ENCODE measurements at places on chromosomes 3 and 15. TPM values are rescaled to one million over a fixed set of nuclear protein-coding genes. Genes with fewer than 3 reads are reported as not detected.

SMCO1 gene
- not detected for total RNA-seq

DNA sequence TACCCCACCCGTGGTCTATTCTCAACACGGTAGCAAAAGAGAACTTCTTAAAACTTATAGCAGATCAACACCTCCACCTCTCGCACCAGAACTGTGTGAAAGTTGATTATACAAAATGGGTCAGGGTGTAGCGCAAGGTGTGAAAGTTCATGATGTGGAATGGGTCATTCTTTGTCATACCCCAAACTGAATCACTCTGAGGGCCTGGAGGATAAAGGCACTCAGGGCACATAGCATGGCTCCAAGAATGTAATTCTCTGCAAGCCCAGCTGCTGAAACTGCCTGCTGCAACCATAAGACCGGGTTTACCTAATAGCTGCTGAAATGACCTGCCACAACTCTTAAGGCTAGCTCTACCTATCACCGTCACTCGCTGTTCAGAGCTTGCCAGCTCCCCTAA, 70.0 kb downstream of the FOXP1 start:
- no peak overlapping the region for H3K4me3 ChIP-seq
- no peaks in the 10 kb centered on the region for H3K36me3 ChIP-seq
- DNase-seq: no peak
- H3K4me1 ChIP-seq: peaks cover 11% of the 10 kb centered on the region
- no peaks in the 10 kb centered on the region for H3K27me3 ChIP-seq

GRCh38 chr15:73346735-73347312, 21.9 kb downstream of the HCN4 start:
- DNase-seq: no peak
- H3K4me3 ChIP-seq: no peak overlapping the region

CHL1 gene
- not detected for total RNA-seq

DNA sequence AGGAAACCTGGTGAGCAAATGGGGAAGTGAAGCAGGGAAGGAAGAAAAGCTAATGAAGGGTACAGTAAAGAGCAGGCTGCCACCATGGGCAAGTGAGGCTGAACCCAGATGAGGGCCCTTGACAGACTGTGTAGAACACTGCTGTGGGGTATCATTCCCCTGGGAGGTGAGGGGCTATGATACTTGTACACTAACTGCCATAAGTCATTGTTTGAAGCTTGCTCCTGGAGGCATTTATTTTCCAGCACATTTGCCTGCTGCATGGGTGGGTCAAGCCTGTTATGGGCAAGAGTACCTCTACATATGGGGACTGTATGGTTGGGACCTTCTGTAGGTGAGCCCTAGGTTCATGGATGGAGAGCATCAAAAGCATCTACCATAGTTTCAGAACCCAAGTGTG, 57.4 kb downstream of the POMGNT2 start:
- H3K27me3 ChIP-seq: no peaks in the 10 kb centered on the region
- H3K36me3 ChIP-seq: no peaks in the 10 kb centered on the region
- no peaks in the 10 kb centered on the region for H3K4me1 ChIP-seq

- no peak for DNase-seq
- H3K27me3 ChIP-seq: no peaks in the 10 kb centered on the region
- H3K27ac ChIP-seq: no peak overlapping the region
- no peaks in the 10 kb centered on the region for H3K4me1 ChIP-seq
Measured at GRCh38 chr3:57783186-57784088, 27.3 kb downstream of the SLMAP start.

PBRM1 gene
- total RNA-seq: 39.3 TPM

- H3K27ac ChIP-seq: no peak overlapping the region
- peaks cover 66% of the 10 kb centered on the region for H3K36me3 ChIP-seq
- H3K4me1 ChIP-seq: peaks cover 4% of the 10 kb centered on the region
- no peak overlapping the region for H3K4me3 ChIP-seq
Measured at GRCh38 chr3:194654443-194654842, 17.5 kb downstream of the LSG1 start.

FBXO40 gene
- total RNA-seq: not detected

- no peaks in the 10 kb centered on the region for H3K4me1 ChIP-seq
- no peaks in the 10 kb centered on the region for H3K27me3 ChIP-seq
- no peaks in the 10 kb centered on the region for H3K36me3 ChIP-seq
Measured at GRCh38 chr15:39028069-39028468, 463.5 kb upstream of the RASGRP1 start.

DNA sequence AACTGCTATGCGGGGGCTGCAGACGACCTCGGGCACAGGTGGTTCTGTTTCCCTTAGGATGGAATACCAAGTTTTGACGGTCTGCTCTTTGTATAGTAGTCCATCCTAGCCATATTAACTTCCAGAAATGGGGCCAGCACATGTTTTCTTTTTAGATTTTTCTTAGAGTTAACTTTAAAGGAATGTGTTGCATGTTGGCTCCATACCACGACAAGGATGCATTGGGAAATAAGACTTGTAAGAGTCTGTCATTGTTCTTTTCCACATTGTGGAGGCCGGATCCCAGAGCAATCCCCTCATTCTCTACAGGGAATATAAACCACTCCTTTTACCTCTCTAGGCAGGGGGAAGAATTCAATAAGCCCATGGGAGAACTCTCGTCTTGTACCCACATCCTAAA, 87.1 kb upstream of the PLSCR4 start:
- H3K27ac ChIP-seq: no peak overlapping the region
- no peaks in the 10 kb centered on the region for H3K27me3 ChIP-seq
- H3K4me1 ChIP-seq: no peaks in the 10 kb centered on the region
- H3K4me3 ChIP-seq: no peak overlapping the region
- no peak for DNase-seq
- no peaks in the 10 kb centered on the region for H3K36me3 ChIP-seq

DNA sequence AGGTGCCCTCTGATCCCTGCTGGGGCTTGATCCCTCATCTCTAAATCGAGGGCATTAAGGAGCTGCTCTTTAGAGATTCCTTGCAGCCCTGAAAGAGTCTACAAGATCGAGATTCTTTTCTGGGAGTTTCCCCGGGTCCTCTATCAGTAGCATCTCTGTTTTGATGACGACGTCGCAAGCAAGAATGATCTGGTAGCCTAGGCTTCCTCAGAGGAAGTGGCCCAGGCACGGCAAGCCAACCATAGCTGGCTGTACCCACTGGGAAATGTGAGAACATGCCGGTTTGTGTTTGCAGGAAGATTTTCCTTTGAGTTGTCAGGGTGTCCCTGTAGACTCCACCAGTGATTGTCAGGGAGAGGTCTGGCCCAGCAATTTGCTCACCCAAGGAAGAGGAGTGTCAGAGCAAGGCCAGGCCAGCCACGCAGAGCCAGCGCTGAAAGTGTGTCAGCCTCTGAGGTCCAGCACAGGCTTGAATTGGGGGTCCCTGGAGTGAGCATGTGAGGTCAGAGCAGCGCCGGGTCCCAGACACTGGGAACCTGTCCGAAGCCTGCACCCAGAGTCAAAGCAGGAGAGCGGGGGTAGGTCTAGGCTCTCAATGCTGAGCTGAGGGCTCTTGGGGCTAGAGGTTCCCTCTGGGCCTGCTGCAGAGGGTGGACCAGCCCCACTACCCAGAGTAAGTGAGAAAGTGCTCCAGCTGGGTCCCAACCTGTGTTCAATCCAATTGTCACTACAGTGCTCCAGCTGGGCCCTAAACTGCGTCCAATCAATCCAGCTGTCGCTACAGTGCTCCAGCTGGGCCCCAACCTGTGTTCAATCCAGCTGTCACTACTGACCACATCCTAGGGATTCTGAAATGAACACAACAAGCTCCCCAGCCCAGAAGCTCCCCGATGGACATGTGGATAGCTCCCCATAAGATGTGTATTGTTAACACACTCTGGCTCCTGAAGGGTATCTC, 95.7 kb downstream of the CHDH start:
- no peaks in the 10 kb centered on the region for H3K36me3 ChIP-seq
- no peak overlapping the region for H3K27ac ChIP-seq
- no peak for DNase-seq
- no peaks in the 10 kb centered on the region for H3K27me3 ChIP-seq
- no peak overlapping the region for H3K4me3 ChIP-seq

PTX3 gene
- total RNA-seq: 10.5 TPM

PLA2G4E gene
- total RNA-seq: not detected

DNA sequence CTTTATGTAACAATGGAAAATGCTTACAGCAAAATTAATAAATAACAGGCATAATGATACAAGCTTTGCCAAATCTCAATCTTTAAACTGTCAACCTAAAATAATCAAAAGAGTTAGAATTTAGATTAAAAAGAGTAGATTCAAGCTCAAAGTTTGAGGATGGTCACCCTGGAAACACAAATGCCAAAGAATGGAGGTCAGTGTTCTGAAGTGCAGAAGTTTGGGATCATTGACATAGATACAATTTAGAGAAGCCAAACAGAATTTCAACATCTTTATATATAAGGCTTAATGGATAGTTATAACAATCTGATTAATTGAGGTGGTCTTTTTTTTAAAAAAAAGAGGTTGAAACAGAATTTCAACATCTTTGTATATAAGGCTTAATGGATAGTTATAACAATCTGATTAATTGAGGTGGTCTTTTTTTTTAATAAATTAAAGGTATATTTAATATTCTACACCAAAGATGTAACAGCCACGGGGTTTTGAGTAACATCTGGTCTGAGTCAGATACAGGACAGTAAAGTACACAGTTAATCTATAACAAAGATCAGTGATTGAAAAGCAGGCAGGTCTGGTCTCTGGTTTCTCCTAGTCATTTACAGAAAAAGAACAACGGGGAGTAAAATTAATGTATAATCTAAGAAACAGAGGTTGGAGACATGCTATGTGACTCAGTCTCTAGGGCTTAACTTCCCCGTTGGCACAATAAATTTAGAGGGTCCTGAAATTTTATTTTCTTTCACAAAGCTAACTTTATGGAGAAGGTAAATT, 490.7 kb downstream of the GBE1 start:
- no peak overlapping the region for H3K27ac ChIP-seq
- no peak for DNase-seq
- no peaks in the 10 kb centered on the region for H3K36me3 ChIP-seq
- H3K27me3 ChIP-seq: no peaks in the 10 kb centered on the region
- H3K4me1 ChIP-seq: no peaks in the 10 kb centered on the region

CMTM8 gene
- not detected for total RNA-seq

ADAMTS17 gene
- total RNA-seq: 0.50 TPM

DNA sequence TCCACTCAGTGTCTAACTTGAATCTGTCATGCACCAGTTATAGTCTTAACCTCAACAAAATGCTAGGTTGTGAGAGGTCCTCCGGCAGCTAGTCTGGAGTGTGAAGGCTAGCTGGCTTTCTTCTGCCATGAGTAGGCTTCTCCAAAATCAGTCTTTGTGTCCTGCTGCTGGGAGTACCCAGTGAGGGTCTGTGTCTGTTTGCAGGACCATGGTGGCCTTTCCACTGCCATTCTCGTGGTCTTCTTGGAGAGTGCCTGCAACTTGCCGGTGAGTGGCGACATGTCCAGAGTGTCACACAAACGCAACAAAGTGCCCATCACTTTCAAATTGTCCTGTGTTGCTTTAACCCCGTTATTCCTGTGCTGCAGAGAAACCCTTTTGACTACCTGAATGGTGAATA, 34.0 kb downstream of the ESYT3 start:
- no peaks in the 10 kb centered on the region for H3K4me1 ChIP-seq
- no peak for DNase-seq
- H3K27me3 ChIP-seq: no peaks in the 10 kb centered on the region
- H3K4me3 ChIP-seq: no peak overlapping the region

DNA sequence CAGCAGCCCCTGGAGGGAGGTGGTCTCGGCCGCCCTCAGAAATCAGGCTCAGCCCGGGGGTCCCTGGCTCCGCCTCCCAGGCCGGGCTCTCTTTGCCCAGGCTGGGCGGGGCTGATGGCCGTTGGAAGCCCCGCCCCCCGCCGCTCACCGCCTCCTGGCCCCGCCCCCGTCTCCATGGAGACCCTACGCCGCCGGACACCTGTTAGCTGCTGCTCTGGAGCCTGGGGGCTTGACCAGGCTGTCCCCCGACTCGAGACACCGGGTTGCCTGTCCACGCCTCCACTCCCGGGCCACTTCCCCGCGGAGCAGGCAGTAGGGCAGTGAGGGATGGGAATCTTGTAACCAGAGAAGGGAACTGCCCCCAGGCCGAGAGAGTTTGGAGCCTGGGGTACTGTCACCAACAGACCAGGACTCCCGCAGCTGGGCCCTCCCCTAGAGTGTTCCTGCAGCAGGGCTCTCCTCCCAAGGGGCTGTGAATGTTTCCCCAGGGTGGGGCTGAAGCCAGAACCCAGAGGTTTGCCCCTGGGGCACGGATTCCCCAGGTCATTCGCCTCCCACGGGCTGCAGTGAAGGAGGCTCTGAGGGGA, 27.8 kb upstream of the RPL32 start:
- H3K4me3 ChIP-seq: no peak overlapping the region
- no peaks in the 10 kb centered on the region for H3K27me3 ChIP-seq
- H3K36me3 ChIP-seq: no peaks in the 10 kb centered on the region
- no peak for DNase-seq
- H3K27ac ChIP-seq: no peak overlapping the region
- H3K4me1 ChIP-seq: no peaks in the 10 kb centered on the region

EPHB3 gene
- 2.9 TPM for total RNA-seq

- H3K4me3 ChIP-seq: no peak overlapping the region
- DNase-seq: no peak
- no peak overlapping the region for H3K27ac ChIP-seq
- no peaks in the 10 kb centered on the region for H3K4me1 ChIP-seq
Measured at GRCh38 chr15:29548006-29548405, 274.3 kb downstream of the TJP1 start.

OCA2 gene
- not detected for total RNA-seq

DNA sequence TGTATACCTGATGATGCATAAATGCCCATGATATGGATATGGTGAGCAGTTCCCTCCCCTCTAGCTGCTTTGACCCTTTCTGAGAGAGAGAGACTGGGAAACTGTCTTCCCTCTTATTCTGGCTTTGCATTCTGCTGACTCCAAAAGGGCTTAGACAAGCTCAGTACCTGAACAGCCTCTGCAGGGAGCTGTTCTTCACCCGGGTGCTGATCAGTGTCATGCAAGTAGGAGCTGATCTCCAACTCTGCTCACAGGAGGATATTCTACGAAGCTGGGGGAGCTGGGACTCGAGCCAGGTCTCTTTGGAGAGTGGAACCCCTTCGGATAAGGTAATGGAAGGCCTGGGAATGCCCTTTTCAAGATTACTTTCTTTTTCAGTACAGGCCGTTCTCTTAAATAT, 237.1 kb downstream of the RYR3 start:
- no peak overlapping the region for H3K27ac ChIP-seq
- H3K4me3 ChIP-seq: no peak overlapping the region
- no peaks in the 10 kb centered on the region for H3K27me3 ChIP-seq
- no peaks in the 10 kb centered on the region for H3K4me1 ChIP-seq
- H3K36me3 ChIP-seq: no peaks in the 10 kb centered on the region
- DNase-seq: no peak

- H3K4me1 ChIP-seq: peaks cover 48% of the 10 kb centered on the region
- H3K4me3 ChIP-seq: no peak overlapping the region
- H3K27ac ChIP-seq: 0 out of 2 replicates have a peak overlapping the region, but pooled peaks have one; percentile 26
- peaks cover 12% of the 10 kb centered on the region for H3K36me3 ChIP-seq
- DNase-seq: peak; percentile 8
Measured at GRCh38 chr3:124837730-124838186, 49.4 kb downstream of the ITGB5 start.

STXBP5L gene
- 0.03 TPM for total RNA-seq

GRCh38 chr3:87047852-87048251, 56.9 kb upstream of the VGLL3 start:
- H3K36me3 ChIP-seq: no peaks in the 10 kb centered on the region
- no peak for DNase-seq
- H3K27ac ChIP-seq: no peak overlapping the region
- no peaks in the 10 kb centered on the region for H3K4me1 ChIP-seq
- no peak overlapping the region for H3K4me3 ChIP-seq
- H3K27me3 ChIP-seq: no peaks in the 10 kb centered on the region
